ENCODE measurements at places on chromosomes 13 and 19.

- DNase-seq: peak; percentile 12
These were observed 10.6 kb downstream of the FUT6 start for GRCh38 chr19:5828661-5829566.

GRCh38 chr13:90103099-90103784, 1244.2 kb upstream of the MIR17HG start:
- DNase-seq: no peak

DNA sequence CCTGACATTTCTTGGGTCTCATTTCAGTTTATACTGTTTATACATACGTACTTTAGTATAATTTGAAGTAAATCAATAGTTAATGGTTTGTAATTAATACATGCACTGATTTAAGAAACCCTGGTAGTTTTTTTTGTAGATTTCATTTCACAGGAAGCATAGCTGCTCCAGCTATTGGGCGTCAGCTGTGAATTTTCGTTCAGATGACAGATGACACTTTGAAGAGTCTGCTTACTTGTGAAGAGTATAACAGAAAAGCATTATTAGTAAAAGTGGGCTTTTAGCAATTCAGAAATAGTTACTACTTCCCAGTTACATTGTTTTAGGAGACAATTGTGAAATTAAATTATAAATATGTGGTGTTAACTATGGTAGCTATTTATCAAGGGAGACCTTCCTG, 44.4 kb downstream of the METTL21C start:
- no peak for DNase-seq

- DNase-seq: no peak
These were observed 3.3 kb downstream of the CSNK1G2 start for GRCh38 chr19:1944088-1944915.

- no peak for DNase-seq
These were observed 36.7 kb upstream of the USPL1 start for GRCh38 chr13:30580852-30581502.

DNA sequence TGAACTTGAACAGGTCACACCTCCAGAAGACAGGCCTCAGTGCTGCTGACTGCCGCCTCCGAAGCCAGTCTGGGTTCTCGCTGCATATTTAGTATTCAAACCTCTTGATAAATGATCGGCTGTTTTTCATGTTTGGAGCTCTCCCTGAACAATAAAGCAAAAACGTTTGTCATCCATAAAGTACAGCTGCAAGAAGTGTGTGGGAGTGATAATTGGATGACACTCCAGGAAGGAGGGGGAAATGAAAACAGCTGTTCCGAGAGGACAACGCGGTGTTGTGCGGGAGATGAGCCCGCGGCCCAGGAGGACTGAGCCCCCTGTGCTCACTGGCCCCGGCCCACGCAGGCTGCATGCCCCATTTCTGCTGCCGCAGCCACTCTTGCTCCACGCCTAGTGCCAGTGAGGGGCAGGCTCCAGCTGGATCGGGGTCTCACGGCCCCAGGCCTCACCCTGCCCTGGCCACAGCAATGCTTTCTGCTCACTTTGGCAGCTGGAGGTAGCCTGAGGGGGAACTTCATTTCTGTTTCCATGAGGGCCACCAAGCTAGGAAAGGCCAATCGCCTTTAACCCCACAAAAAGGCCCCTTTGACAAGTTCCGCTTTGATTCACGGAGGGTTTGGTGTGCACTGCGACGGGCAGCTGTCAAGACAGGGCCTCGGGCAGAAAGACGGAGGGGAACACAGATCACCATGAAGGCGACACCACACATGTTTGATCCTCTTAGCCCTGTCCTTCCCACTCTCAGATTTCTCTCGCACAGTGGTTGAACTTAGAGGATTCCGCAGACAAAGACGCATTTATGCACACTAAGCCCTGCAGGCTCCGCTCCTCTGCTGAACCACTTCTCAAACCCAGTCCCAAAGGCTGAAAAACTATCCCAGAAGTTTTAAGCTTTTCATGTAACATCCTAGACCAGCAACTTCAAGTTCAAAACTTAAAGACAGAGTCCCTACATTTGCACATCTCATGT, 537.6 kb downstream of the EFNB2 start:
- DNase-seq: no peak

- no peak for DNase-seq
These were observed 123.8 kb downstream of the RNF17 start for GRCh38 chr13:24887759-24888158.

GRCh38 chr19:3458229-3459088, 21.9 kb downstream of the SMIM24 start:
- no peak for DNase-seq

GRCh38 chr13:26599403-26599802, 41.9 kb downstream of the WASF3 start:
- DNase-seq: no peak

GRCh38 chr13:22061371-22061805, 390.5 kb downstream of the FGF9 start:
- DNase-seq: peak; percentile 68

- no peak for DNase-seq
These were observed 569 bp downstream of the POLR1D start for GRCh38 chr13:27622102-27622820.

GRCh38 chr13:100176801-100177400, 88.0 kb downstream of the PCCA start:
- DNase-seq: no peak

DNA sequence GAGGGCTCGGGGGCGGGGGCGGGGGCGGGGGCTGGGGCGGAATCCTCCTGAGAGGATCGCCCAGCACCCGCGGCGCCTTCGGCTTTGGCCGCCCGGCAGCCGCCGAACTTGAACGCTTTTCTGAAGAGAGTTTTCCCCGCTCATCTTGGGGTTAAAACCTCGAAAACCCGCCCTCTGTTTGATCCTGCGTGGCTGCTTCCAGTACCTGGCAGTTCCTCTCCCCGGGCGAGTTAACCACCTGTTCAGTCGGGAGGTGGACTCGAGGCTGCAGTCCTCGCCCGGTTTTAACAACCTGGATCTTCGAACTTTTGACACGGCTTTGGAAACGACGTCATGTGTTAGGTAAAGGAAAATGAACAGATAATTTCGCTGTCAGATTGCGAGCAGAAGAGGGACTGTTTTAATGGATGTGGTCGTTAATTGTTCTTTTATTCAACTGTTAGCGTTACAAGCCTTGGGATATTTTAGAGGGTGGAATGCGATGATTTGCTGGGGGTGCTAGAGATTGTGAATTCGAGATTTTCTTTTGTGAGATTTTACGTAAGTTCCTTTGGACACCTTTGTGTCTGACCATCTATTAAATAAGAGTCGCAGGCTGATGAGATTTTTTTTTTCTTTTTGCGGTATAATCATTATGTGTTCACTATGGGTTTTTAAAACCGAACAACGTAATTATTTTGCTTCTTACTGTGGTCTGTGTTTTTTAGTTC, 1.0 kb downstream of the FNDC3A start:
- no peak for DNase-seq

DNA sequence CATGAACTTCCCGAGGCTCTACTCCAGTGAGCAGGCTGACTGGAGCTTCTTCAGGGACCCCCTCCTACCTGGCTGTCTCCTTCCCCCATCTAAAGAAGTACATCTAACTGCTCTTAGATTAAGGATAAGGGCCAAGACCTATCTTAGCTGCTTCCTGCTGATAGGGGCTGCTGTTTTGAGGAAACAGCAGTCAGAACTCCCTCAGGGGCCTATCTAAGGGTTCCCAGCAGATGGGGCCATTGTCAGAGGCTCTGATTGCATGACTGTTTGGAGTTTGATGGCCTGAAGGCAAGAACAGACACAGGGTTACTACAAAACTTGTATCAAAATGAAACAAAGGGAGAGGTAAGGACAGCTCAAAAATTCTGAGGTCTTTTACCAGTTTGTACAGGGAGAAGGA, 2636.9 kb upstream of the PCDH20 start:
- DNase-seq: no peak

DNA sequence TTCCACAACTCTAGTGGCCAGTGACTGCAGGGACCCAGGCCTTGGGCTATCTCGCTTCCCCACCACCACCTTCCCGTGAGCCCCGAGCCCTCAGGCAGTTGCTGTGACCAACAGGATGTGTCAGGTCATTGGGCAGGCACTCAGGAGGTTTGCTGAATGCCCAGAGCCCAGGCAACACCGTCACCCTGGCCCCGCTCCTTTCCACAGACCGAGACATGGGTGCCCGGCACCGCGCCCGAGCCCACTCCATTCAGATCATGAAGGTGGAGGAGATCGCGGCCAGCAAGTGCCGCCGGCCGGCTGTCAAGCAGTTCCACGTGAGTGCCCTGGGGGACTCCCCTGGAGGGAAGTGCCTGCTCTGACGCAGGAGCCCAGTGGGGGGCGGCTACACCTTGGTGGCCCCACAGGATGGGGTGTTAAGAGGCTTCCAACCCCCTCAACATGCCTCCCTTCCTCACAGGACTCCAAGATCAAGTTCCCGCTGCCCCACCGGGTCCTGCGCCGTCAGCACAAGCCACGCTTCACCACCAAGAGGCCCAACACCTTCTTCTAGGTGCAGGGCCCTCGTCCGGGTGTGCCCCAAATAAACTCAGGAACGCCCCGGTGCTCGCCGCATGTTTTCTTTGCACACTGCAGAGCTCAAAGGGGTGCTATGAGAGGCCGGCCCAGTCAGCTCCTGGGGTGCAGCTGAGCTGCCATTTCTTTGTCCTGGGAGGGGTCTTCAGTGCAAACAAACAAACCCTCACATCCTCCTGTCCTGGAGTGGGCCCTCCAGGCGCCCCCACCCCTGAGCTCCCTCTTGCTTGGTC, 3.2 kb downstream of the RPL18A start:
- DNase-seq: no peak

GRCh38 chr13:111262715-111263114, 57.7 kb upstream of the TEX29 start:
- no peak for DNase-seq

GRCh38 chr13:46170687-46171086, 11.3 kb downstream of the LCP1 start:
- DNase-seq: no peak

- DNase-seq: no peak
These were observed 17.7 kb upstream of the WASF3 start for GRCh38 chr13:26539738-26540292.

DNA sequence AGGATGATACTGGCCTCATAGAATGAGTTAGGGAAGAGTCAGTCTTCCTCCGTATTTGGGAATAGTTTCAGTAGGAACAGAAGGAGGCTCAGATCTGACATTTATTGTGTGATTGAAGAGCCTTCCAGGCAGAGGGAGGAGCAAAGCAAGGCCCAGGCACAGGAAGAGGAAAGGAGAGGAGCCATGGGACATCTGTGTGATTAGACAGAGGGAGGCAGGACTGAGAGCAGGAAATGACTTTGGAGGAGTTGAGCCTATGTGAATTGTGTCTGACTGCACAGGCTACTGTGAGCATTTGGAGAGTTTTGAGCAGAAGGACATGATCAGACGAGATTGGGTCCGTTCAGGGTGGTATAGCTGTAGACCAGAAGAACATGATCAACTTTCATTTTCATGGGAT, 8.5 kb downstream of the SIGLEC7 start:
- DNase-seq: no peak

- DNase-seq: no peak
These were observed 223.8 kb downstream of the TDRD3 start for GRCh38 chr13:60620611-60621395.

GRCh38 chr19:27858981-27859581, 1353.9 kb downstream of the UQCRFS1 start:
- DNase-seq: no peak

Measured in activated T-helper 9 cell treated with anti-CD3 and anti-CD28 coated beads, Interleukin-2, amount 50 U/mL, for 16 hours (primary cell).